Hematopoietic multipotent progenitor cell treated with erythropoietin and hydrocortisone succinate and interleukin-3 and kit ligand, for 6 days (in vitro differentiated cells): ENCODE measurements at places on chromosomes 13 and 19.
A peak's percentile ranks its signal among the peaks of the same experiment; 100 is the strongest.

DNA sequence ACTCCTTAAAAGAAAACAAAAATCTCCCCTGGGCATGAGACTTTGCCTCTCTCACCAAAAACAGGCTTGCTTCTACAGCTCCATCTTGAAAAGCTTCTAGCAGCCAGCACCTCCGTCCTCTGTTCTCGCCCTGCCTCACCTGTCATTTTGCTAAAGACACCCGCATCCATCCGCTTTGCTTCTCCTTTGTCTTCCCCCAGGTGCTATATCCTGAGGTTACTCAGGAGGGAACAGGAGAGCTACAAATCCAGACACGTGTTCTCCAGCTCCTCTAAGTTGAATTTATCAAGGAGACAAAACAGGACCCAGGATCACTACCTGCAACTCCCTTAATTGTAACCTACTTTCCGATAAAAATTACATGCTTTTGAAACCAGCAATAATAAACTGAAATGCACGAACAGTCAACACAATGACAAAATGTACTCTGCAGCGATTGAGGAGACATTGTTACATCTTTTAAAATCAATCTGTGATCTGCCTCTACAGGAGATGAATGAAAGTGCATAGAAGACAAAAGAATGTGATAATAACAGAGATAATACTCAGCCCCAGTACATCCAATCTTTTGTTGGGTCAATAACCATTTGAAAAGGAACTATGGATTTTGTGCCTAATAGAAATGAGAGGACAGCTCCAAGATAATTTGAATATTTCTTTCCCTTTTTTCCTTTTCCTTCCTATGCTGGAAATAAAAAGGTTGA is 221.2 kb downstream of the DCLK1 start:
- no peak for DNase-seq

DNA sequence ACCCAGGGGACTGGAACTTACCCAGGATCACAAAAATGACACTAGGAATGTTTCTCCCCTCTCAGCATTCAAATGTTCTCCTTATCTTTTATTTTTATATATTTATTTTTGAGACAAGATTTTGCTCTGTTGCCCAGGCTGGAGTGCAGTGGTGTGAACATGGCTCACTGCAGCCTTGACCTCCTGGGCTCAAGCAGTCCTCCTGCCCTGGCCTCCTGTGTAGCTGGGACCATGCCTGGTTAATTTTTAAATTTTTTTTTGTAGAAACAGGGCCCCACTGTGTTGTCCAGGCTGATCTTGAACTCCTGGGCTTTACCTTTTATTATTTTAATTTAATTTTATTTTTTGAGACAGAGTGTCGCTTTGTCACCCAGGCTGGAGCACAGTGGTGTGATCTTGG is 108.2 kb downstream of the PCCA start:
- no peak for DNase-seq

DNA sequence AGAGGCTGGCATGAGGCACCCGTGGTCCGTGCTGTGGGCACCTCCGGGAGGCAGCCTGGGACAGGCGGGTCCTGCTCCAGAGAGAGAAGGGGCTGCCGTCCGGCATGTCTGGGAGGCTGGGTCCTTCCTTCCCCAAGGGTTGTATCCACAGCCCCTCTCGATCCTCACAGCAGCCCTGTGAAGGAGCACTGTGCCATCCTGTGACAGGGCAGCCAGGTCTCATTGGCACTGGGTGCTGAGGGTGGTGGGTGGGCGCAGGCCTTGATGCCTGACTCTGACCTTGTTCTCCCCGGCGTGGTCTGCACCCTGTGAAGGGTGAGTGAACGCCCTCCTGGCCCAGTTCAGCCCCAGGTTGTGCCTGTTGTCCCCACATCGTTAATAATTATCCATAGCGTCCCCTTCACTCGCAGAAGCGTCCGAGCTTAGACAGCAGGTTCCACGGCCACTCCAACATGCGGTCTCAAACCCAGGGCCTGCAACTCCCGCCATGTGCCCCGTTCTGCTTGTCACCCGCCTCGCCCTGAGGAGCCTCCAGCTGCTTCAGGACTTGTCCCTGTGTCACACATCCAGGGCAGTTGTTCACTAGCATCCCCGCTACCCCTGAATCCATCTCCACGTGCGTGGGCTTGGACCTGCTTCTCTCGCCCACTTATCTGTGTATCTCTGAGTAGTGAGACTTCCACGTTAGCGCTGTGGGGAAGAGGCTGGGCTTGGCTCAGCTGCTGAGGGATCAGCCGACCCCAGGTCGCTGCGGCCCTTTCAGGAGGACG is 10.6 kb downstream of the ATP11A start:
- DNase-seq = peak; percentile 33

GRCh38 chr19:14840206-14840605 is 5.2 kb upstream of the OR7A5 start:
- DNase-seq = no peak

- no peak for DNase-seq
These were observed 82.9 kb downstream of the ZNF737 start for GRCh38 chr19:20482721-20483120.

DNA sequence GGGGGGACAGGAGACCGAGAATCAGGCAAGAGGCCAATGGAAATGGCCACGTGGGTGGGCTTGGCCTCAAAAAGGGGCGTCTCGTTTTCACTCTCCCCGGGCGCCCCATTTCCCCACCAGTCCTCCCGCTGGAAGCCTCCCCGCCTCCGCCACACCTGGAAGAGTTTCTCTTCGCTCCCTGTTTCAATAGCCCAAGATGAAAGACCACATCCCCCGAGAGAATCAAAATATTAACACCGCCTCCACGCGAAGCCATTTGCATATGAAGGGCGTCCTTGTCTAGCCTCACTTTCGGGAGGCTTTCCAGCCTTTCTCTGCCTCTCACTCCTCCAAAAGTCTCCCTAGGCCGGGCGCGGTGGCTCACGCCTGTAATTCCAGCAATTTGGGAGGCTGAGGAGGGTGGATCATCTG is 691 bp upstream of the OLFM2 start:
- no peak for DNase-seq

DNA sequence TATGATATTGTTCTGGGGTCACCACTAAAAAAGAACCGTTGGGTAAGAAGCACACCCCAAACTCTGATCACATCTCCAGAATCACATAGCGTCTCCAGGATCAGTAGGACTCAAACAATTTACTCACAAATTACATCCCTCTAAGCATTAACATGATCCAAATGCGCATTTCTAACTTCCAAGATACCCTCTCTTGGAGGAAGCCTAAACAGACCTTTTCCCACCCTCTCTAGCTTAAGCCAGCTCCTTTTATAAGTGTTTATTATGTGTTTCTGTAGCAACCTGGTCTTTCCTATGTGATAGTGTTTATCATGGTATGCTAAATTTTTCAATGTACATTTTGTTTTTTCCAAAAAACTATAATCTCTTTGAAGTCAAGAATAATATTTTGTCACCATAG is 1846.5 kb downstream of the OLFM4 start:
- no peak for DNase-seq
